ENCODE measurements at places on chromosomes 3 and 15. TPM values are rescaled to one million over a fixed set of nuclear protein-coding genes. Genes with fewer than 3 reads are reported as not detected.

FSIP1 gene
- 1.0 TPM for total RNA-seq

DNA sequence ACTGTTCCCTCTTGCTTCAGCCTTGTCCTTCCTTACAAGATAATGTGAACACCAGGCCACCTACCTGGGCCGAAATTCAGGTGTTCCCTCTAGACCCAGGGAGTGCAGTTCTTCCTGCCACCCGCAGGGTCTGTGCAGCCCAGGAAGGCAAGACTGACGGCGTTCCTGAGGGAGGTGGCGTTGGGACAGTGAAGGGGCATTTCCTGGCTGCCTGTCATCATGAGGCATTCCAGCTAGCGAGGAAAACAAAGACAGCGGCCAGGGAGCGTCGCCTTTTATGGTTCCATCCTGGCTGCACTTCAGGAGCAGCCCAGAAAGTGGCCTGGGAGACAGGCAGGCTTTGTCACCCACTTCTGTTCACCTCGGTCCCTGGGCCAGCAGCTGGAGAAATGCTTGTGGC is 84.8 kb upstream of the WNT5A start:
- DNase-seq = peak; percentile 81

- DNase-seq = peak; percentile 79
These were observed 538 bp downstream of the ATOSA start for GRCh38 chr15:52678468-52679231.

DNA sequence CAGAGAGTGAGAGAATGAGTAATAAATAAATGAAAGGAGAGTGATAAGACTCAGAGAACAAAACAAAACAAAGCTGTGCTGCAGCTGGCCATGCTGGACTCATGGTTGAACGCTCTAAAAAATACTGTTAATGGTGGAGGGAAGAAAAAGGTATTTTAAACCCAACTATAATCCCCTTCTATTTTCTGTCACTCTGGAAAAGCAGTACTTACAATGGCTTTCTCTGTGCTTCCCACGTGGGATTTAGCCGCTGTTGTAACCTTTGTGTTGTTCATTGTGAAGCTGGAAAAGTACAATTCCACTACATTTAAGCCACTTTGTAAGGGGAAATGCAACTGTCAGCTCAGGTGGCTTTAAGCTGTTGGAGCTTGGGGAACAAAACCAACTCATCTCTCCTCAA is 917.7 kb downstream of the IGSF11 start:
- DNase-seq = no peak
